ENCODE measurements at places on chromosomes 13 and 19. TPM values are rescaled to one million over a fixed set of nuclear protein-coding genes. Genes with fewer than 3 reads are reported as not detected.

ACP7 gene
- 0.05 TPM for total RNA-seq

DNA sequence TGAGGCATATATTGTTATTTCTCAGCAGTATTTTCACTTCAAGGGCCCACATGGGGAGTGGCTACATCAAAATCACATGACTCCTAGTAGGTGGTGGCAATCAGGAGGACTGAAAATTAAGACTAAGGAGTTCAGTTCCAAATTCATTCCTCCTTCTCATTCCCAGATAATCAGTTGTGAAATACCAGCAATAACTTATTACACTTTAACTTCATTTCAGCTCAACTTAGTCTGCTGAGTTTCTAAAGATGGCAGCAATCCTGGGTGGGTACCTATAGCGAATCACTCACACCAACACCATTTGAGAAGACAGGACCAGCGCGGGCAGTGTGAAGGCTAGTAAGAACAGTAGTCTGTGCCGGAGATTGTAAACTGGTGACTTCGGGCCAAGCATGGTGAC, 63.9 kb upstream of the SLC10A2 start:
- DNase-seq: no peak

CYP4F22 gene
- total RNA-seq: not detected

MBD3L3 gene
- total RNA-seq: not detected

- DNase-seq: peak; percentile 64
Measured at GRCh38 chr13:109783447-109783814, 3.0 kb downstream of the IRS2 start.

DNA sequence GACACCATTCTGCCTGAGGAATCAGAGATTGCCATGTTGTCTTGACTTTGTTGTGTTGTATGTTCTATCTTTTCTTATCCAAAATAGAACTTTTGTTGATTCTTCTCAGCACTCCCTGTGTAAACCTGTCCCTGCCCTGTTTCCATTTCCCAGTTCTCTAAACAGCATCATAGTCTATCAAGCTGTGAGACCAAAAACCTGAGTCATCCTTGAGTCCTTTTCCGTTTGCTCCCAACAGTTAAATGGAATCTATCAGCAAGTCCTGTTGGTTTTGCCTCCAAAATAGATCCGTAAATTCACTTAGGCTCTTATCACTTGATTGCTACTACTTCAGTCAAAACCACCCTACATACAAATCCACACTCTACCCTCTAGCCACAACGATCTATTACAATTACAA, 667.1 kb downstream of the PCDH9 start:
- DNase-seq: no peak

GRCh38 chr19:55370305-55370988, at the start of gene IL11:
TSS of gene IL11 (minus strand) at chr19:55370463. CDS start at chr19:55370310, 153 bp downstream.
- DNase-seq: no peak
